EH (cell line): ENCODE measurements at places on chromosomes 6 and 20.

GRCh38 chr6:13012977-13013680 lies 296.6 kb downstream of the PHACTR1 start:
- DNase-seq, result no peak

- no peak for DNase-seq
These were observed 27.9 kb downstream of the KAT14 start for GRCh38 chr20:18165553-18165952.

DNA sequence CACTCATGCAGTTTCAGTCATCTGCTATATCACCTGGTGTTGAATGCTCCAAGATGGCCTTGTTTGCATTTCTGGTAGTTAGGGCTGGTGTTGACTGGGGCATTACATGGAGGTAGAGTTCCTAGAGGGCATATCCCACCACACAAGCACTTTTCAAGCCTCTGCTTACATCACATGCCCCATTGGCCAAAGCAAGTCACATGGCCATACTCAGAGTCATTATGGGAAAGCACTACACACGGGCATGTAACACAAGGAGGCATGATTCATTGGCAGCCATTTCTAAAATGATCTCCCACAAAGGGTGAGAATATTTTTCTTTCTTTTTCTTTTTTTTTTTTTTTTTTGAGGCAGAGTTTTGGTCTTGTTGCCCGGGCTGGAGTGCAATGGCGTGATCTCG lies 73.2 kb downstream of the TRMT6 start:
- DNase-seq, result no peak

DNA sequence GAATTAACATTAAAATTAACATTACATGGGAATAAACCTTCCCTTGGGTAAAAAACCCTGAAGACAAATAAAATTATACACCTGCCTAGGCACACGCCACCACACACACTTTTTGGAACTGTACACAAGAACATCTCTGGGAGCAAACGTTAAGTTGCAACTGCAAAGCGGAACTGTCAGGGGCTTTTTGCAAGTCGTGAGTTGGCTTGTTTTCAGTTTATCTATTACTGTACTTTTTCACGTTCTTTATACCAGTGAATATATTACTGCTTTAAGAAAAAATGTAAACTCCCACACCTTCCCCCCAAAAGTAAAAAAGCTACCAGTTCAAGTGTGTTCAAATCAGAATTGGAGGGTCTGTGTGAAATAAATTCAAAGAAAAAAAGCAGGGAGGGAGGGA lies 65.5 kb upstream of the NFATC2 start:
- DNase-seq, result no peak

GRCh38 chr20:58235010-58235409 lies 6.6 kb upstream of the ANKRD60 start:
- no peak for DNase-seq

DNA sequence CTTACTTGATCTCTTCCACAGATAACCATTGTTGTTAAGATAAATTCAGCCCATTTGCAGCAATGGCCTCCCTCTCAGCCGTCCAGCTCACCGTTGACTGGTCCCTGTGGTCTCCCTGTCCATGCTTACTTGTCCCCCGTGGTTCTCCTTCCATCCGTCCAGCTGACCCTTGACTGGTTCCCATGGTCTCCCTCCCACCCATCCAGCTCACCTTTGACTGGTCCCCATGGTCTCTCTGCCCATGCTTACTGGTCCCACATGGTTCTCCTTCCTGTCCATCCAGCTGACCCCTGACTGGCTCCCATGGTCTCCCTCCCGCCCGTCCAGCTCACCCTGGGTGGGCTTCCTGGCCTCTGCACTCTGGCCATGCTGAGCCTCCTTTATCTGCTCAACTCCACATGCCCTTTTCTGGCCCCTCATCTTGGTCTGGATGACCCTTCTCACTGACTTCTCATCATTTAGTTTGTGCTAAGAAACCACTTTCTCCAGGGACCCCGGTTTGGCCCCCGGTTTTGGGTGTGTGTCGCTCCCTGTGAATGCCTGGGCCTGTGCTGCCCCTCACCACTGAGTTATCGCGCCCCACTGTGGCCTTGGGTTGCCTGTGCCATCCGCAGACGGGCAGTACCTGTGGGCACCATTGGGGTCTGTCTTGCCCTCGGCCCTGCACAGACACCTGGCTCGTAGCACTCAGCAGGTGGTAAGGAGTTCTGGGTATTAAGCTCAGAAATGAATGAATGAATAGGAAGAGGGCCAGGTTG lies 146.4 kb downstream of the ERMARD start:
- DNase-seq, result no peak

GRCh38 chr20:14617123-14617522 lies 279.7 kb upstream of the FLRT3 start:
- no peak for DNase-seq

GRCh38 chr6:30541515-30542403 lies 14.5 kb downstream of the GNL1 start:
- DNase-seq, result peak; percentile 80

GRCh38 chr20:37162646-37163045 lies 16.5 kb upstream of the RPN2 start:
- DNase-seq, result peak; percentile 12

GRCh38 chr6:146914489-146915483 lies 289.4 kb upstream of the STXBP5 start:
- DNase-seq, result peak; percentile 98

DNA sequence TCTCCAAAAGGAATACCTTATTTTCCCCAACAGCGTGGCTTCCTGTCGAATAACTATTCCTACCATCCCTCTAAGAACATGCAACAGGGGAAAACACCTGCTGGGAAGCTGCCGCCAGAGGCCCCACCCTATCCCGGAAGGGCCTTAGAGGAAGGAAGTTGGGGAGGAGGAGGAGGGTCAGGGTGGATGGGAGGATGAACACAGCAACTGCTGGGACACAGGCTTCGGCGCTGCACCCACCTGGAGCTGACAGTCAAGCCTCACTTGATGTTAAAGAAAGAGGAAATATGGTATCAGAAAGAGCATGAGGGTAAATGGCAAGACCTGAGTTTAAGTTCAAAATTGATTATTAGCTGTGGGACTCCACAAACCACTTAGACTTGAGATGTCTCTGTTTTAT lies 36.5 kb upstream of the RPS6KA2 start:
- no peak for DNase-seq

DNA sequence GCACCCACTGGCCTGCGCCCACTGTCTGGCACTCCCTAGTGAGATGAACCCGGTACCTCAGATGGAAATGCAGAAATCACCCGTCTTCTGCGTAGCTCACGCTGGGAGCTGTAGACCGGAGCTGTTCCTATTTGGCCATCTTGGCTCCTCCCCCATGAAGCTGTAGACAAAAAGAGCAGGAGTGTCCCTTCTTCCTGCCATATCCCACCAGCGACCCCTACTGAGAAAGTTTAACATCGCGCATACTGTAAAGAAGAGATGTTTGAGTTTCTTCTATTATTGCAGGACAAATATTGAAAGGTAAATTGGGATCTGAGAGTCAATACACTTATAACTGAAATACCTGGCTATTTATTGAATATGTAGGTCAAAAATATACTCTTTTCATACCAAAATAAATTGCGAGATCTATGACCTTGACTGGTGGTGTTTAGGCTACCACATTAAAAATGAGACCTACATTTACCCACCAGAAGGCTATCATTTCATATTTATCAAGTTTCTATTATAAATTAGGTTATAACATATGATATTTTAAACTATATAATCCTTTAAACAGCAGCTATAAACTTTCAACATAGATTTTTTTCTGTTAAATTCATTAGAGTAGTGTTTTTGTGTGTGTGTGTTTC lies 586.3 kb downstream of the HTR1B start:
- peak; percentile 3 for DNase-seq

DNA sequence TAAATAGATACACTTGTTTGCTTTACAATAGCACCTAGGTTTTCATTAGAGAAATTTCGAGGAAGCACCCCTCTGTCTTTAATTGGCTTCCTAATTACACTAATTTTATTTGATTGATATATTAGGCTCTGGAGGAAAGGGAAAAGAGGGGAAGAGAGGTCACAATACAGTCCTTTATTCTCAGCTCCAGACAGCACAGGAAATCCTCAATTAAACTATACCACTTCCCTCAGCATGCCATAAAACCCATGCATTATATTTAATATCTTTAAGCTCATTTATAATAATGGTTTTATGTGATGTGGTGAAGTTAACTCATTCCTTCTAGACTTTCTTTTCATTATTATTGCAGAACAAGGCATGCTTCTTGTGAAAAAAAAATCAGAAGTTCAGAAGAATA lies 17.7 kb upstream of the PDE7B start:
- no peak for DNase-seq

- DNase-seq, result no peak
These were observed 23.0 kb upstream of the LY86 start for GRCh38 chr6:6565488-6565887.

DNA sequence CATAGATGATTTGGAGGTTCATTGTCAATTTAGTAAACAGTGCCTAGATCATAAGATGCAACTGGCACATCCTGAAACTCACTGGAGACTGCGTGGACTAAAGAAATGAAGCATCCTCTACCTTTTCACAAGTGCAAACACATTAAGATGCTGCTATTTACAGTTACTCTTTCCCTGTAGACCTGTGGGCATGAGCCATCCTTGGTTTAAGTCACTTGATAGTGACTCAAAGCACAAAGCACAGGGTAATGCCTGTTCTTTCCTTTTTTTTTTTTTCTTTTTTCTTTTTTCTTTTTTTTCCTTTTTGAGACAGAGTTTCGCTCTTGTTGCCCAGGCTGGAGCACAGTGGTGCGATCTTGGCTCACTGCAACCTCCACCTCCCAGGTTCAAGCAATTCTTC lies 10.0 kb upstream of the HLA-DQA1 start:
- no peak for DNase-seq

GRCh38 chr6:3535776-3536435 lies 79.1 kb upstream of the SLC22A23 start:
- no peak for DNase-seq

DNA sequence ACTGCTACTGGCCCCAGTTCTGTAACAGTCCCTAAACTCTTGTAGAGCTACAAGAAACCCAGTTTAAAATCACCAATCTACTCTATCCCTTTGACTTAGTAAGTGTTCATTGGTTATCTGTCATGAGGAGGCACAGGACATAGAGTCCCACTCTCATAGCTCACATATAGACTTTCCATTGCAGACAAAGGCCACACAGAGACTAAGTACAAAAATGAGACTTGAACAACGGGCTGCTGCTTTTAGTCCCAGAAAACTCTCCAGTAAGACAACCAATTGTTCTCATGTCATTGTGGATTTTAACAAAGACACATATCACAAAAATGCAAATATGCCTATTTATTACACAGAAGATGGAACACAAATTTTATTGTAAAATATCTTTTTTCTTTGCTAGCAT lies 197.4 kb downstream of the PTPRK start:
- no peak for DNase-seq

GRCh38 chr6:47686411-47686810 lies 12.0 kb upstream of the ADGRF4 start:
- DNase-seq, result no peak

DNA sequence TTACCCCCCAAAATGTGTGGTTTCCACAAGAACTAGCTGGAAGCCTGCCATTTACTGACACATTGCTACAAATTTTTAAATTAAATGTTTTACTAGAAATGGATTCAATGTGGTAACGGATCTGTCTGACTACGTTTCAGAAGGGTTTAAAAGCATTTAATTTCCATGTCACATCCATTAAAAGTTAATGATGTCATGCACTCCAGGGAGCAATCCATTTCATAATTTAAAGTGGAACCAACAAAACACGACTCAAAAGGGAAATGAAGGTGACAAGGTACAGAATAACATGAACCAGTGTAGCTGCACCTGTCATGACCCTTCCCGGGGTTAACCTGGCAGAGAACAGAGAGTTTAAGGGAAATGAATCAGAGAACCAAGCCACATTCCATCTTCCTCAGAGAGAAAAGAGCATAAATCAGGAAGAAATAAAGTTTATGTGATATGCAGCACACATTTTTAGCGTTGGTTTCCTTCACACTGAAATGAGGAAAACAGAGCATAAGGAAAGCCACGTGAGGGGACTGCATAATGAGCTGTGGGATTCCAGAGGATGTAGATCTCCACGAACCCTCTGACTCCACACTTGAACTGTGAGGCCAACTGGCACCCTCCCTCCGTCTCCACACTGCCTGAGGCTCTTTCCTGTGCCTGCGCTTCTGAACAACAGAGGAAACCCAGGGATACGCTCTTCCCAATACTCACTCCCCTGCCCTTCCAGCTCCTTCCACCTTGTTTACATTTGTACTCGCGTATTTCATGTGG lies 170.3 kb upstream of the AHI1 start:
- DNase-seq, result peak; percentile 84

DNA sequence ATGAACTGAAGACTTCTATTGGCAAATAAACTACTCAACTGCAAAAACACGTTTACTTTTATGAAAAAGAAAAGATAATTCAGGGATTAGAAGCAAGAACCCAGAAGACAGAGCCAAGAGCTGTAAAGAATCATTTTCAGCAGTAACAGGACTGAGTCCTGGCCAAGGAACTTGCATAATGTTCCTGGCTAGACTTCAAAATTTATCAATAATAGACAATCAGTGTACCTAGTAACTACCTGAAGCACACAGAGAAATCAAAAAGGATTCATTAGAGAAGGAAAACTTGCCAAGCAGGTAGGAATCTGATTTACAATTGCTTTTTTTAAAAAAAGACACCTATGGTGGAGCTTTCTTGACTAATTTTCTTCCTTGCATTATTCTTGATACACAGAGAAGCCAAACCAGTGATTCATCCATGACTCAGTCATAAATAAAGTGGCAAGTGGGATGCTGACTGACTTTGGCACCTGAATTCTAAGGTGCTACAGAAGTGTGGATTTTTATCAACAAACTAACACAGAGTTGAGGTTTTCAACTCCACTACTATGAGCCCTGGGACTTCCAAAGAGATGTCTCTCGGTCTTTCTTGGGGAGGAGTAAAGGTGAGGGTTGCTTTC lies 281.3 kb downstream of the BMP7 start:
- no peak for DNase-seq

- no peak for DNase-seq
These were observed 122.0 kb upstream of the STMND1 start for GRCh38 chr6:16979677-16980370.

DNA sequence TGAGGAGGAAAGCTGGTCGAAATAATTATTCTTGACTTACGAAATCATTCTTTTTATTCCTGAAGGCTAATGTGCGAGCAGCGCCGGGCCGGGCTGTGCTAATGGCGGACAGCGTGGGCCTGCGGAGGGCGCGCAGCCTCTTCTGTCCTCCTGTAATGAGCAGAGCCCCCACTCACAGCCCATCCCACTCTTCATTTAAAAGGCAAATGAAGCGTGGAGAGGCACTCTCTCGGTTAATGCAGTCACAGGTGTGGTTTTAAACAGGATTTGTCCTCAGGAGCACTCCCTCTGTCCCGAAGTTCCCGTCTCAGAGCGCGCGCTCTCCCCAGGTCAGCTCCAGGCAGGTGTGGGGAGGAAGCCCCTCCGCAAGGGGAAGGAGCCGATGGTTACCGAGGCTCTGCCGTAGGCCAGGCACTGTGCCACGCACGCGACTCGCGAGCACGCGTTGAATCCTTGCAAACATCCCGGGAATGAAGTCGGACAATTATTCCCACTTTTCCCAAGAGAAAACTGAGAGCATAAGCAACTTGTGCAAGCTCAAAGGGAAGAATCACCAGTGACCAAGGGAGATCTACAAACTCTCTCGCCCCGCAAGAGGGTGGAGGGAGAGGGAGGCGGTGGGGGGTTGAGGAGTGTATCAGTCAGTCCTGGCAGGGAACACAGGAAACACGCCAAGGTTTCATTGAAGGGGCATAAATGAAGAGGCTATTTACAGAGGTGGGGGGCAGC lies 35.5 kb upstream of the ZFAND3 start:
- peak; percentile 52 for DNase-seq
